Fibroblast of mammary gland (primary cell): ENCODE measurements at places on chromosomes 1 and 21.

DNA sequence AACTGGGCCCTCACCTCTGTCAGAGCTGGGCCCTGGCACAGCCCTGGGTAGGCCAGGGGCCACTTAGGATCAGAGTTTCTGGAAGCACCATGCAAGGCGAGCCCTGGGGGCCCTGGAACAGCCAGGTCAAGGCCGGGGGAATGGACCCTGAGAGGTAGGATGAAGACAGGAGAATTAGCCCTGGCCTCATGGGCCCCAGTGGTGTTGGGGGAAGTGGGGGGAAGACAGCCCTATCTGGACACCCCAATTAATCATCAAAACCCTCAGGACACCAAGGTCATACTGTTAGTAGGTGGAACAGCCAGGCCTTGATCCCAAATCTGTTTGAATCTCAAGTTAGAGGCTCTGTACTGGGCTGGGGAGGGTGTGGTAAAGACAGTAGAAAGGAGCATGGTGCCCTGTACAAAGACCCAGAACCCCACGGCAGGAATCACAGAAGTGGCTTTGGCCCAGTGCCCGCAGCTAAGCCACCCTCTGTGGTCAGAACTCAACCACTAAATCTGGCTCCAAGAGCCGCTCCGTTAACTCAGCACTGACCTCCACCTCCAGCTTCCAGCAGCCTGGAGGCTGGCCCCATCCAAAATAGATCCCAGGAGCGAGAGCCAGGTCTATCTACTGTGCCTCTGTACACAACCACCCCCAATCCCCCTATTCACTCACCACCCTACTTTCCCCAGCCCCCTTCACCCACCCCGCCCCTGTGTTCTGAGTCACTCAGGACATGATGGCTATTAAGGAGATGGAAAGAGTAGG lies 14.0 kb upstream of the TRIM63 start:
- DNase-seq = no peak

GRCh38 chr21:27646691-27647090 lies 679.8 kb upstream of the ADAMTS5 start:
- DNase-seq = no peak

GRCh38 chr1:155479205-155479604 lies 83.4 kb downstream of the ASH1L start:
- peak; percentile 80 for DNase-seq

- DNase-seq = no peak
Observed at GRCh38 chr1:37020653-37021277, 13.6 kb downstream of the GRIK3 start.

- DNase-seq = no peak
Observed at GRCh38 chr1:3942416-3943122, 42.5 kb upstream of the C1orf174 start.
